ENCODE measurements at places on chromosomes 12 and 14.

GRCh38 chr12:59396519-59396918 lies 199.3 kb upstream of the SLC16A7 start:
- no peak for DNase-seq

DNA sequence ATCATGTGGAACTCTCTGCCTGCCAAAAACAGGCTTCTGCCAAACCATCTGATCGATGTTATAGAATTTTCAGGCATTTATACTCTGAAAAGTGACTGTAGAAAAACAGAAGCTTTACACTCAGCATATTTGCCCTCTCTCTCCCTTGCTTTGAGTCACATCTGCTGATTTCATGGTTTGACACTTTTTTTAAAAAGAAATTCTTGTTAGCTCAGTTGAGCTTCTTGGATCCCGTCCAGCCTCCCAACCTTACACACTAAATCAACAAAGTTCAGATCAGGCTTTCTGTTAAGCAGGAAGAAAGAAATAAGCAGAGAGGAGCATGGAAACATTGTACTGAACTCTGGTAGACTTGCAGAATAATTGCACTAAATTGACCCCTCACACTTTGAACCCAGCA lies 193.6 kb upstream of the SEL1L start:
- peak; percentile 61 for DNase-seq

GRCh38 chr14:103696466-103697071 lies 18.7 kb downstream of the XRCC3 start:
- DNase-seq = no peak

DNA sequence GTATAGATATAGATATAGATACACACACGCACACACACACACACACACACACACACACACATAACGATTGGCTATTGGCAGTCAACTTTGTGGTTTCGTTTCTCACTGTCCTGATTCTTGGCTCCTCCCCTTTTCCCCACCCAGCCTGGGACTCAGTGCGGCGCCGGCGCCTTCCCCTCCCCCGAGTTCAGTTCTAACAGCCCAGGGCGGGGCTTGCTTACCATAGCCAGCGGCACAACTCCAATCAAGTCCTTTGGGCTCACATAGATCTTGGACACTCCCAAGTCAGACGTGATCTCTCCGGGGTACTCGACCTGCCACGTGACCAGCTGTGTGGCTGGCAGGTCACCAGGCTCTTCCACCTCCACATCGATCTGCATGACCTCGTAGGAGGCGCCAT lies 484.1 kb downstream of the GLT1D1 start:
- DNase-seq = no peak

- DNase-seq = no peak
Observed at GRCh38 chr14:33564774-33565630, 385.9 kb downstream of the EGLN3 start.

DNA sequence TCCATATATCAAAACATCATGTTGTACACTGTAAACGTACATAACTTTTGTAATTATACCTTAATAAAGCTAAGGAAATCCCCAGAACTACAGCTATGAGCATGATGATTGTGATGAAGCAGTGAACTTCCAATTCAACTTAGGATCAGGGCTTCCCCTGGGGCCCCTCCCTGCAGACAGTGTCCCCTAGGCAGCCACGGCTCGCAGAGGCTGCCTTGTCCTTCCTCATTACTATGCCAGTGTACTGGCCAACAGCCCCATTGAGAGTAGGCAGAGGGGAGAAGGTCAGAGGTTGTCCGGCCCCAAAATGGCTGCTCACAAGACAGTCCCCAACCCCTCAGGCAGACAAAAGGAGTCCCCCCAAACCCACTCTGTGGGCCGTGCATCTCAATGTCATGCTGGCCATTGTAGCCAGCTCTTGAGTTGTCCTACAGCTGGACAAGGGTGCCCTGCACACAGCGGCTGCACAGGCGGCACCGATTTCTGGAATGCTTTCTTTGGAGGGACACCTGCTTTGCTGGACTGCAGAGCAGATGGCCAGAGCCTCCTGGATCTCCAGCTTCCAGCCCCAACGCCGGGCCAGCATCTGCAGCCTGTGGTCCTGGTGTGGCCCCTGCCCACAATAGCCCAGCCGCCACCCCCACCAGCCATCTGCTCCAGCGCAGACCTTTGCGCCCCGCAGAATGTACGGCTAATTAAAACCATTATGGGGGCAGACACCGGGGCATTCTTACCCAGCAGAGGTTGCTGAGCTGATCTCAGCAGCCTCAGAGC lies 46.1 kb downstream of the NIN start:
- DNase-seq = no peak

- no peak for DNase-seq
Observed at GRCh38 chr12:98492580-98493140, 22.7 kb upstream of the TMPO start.

DNA sequence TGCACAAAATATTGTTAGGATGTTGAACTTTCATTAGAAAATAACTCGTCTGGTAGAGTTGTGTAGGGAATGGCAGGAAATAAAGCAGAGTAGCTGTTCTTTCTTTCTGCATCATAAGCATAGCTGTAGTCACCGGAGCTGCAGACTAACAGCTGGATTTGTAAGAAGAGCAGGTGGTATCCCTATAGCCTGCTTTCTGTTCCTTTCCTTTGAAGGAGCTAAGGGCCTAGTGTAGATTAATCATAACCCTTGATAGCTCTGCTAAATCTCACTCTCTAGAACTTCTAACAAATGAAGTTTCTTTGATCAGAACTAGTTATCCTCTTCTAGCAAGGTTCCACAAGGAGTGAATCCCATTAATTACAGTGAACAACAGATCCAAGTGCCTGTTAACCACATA lies 3.5 kb downstream of the LMO3 start:
- DNase-seq = no peak

DNA sequence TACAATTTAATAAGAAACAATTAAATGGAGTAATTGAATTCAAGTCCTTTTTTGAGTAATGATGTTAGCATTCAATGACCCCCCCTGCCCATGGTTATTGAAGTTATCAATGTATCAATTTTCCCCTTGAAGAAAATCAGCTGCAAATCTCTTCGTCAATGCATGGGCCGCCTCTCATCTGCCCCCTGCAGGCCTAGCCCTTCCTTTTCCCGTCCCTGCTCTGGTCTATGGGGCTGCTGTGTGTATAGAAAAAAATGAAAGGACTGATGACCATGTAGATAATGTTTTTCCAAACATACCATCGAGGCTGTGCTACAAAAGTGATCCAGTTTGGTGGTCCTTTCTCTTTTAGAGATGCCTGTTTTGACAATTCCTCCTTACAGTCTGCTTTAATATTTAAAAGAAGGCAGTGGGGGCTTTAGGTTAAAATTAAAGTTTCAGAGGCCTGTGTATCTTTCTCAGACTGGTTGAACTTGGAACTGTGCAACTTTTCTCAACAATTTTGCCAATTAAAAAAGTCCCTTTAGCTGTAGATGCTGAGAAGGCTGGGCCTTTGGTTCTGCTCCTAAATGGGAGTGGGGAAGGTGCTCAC lies 98.4 kb downstream of the APAF1 start:
- no peak for DNase-seq

- no peak for DNase-seq
Observed at GRCh38 chr12:99278899-99279298, 368.7 kb upstream of the GARIN6 start.

DNA sequence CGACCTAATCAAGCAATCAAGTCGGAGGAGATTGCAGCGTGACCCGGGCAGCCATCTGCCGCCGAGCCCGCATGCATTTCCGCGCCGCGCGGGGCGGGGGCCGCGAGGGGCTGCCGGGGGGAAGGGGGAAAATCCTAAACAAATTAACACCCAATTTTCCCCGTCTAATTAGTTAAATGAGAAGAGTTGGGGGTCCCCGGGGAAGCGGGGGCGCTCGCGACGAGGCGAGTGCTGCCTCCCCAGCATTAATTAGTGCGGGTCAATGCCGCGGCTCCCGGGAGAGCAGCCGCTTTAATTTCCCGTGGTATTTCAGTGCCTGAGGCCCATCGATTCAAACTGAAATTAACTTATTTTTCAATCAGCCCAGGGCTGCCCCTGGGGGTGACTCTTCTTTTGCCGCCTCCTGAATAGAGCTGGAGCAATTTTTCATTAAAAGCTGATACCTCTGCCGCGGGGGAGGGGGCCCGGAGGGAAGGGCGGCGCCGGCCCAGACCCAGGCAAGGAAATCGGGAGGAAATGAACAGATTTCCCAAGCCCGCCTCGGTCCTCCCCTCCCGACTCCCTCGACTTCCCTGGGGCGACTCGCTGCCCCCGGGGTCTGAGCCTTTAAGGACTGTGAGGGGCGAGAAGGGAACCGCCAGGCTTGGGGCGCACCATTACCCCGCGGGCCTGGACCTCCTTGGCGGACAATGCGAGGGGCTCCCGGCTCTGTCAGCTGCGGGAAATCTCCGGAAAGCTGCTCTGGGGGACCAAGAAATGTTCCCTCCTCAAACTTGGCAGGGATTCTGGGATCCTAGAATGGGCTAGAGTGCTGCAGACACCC lies 18.9 kb downstream of the VSX2 start:
- no peak for DNase-seq

DNA sequence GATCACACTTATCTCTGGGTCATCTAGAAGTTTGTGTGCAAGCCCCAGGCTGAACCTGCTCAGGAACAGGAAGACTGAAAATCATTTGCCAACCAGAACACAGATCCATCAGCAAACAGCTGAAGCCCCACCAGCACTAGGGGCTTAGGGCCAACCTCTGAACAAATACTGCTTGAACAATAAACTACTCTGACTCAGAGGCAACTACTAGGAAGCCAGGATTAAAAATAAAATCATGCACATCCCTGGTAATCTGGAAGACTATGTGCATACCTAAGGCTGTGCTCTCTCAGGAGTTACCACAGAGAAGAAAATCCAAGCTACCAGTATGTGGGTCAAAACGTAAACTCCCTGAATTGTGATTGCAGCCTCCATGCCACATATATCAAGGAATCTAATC lies 15.9 kb downstream of the GALNT8 start:
- DNase-seq = no peak

GRCh38 chr14:55691659-55692058 lies 111.7 kb downstream of the KTN1 start:
- DNase-seq = no peak

- no peak for DNase-seq
Observed at GRCh38 chr12:123271001-123271668, 521 bp downstream of the CDK2AP1 start.

- no peak for DNase-seq
Observed at GRCh38 chr12:62934239-62934798, 631 bp downstream of the PPM1H start.

DNA sequence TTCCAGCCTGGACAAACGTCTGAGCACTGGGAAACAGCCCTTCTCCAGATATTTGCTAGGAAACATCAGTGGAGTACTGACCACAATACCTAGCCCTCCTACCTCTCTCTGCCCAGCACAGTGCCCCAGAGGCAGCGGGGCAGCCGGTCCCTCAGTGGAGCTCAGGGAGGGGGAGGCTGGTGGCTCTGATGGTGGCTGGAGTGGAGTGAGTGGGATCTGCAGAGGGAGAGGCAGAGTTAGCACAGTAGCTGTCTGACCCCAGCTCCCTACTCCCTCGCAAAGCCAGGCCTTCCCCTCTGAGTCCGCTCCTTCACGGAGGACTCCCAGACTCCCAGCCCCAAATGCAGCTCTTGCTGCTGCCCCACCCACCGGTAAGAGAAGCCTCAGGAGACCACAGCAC lies 30.0 kb downstream of the NCKAP5L start:
- DNase-seq = no peak

DNA sequence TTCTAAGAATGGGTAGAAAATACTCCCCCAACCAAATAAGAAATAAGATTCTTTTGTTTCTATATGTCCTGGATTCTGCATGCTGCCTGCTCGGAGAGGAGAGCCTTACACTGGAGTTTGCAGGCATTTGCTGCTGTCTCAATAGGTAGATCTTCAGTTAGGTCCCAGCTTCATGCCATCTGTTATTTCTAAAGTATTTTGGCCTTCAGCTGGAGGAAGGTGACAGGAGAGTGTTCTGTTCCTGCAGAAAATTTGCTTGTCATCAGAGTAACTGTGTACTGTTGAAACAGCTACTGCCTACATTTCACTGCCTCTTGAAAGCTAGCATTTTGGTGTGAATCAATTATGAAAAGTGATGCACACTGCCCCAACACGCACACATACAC lies 966.9 kb downstream of the NRXN3 start:
- no peak for DNase-seq

DNA sequence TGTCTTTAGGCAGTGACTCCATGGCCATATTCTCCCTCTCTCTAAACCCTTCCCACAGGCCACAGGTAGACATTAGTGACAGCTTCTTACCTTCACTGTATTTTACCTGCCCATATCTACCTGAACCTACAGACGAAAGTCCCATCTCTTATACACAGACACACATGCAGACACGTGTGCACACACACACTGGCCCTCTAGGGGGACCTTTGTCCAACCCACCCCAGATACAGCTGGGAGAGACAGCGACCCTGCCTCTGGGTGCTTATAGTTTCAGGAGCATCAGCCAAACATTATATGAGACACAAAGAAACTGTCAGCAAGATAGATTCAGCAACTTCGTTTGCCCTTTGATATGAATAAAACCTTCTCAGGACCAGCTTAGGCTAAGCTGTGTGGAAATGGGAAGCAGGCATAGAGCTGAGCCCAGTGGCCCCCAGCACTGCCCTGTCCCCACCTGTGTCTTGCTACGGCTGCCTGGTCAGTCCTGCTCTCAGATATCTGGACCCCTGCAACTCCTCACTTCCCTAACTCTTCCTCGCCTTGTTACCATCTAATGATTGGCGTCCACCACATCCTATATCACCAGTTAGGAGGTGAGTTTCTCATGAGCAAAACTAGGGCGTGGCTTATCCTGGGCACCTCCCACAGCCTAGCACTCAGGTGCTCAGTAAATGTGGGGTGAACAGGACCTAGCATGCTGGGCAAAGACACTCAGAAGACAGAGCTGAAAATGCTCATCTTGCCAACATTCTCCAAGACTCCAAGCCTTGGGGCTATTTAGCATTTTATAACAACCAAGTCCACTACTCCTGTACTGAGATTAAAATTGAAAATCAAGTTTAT lies 12.0 kb upstream of the CD9 start:
- DNase-seq = no peak

DNA sequence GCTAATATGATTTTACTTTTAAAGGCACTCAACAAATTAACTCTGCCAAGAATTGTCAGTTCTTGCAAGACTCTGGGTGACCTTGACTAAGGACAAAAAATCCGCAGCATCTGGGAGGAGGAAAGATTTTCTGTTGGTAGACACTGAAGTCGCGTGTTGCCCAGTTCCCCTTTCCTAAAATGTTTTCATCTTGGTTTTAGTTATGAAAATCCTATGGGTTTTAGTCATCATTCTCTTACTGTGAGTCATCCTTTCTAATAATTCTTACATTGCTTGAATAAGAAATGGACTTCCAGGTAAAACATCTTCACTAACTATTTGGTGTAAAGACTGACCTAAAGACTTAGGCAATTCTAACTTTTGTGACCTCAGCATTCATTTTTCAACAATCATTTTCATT lies 9.1 kb downstream of the GSG1 start:
- no peak for DNase-seq

Measured in NCI-H1694 (cell line).